ENCODE measurements at places on chromosomes 12 and 14.
A peak's percentile ranks its signal among the peaks of the same experiment; 100 is the strongest.

- DNase-seq, result no peak
These were observed 86.7 kb downstream of the NCOR2 start for GRCh38 chr12:124480469-124481256.

DNA sequence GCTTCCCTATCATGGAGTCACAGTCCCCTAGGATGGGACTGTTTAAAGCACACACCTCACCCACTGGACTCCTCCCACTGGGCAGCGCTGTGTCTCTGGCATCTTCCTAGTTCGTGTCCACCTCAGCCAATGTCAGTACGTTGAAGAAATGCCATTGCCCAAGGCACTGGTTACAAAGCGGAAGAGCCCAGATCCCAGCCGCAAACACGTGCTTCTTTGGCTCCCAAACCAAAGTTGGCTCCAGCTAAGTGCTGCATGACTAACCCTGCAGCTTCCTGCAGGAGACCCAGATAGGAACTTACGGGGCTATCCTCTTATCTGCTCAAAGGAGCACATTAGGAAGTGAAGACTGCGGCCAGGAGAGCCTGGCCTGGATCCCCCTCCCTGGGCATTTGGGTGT, 9.3 kb downstream of the SYNE3 start:
- peak; percentile 87 for DNase-seq

DNA sequence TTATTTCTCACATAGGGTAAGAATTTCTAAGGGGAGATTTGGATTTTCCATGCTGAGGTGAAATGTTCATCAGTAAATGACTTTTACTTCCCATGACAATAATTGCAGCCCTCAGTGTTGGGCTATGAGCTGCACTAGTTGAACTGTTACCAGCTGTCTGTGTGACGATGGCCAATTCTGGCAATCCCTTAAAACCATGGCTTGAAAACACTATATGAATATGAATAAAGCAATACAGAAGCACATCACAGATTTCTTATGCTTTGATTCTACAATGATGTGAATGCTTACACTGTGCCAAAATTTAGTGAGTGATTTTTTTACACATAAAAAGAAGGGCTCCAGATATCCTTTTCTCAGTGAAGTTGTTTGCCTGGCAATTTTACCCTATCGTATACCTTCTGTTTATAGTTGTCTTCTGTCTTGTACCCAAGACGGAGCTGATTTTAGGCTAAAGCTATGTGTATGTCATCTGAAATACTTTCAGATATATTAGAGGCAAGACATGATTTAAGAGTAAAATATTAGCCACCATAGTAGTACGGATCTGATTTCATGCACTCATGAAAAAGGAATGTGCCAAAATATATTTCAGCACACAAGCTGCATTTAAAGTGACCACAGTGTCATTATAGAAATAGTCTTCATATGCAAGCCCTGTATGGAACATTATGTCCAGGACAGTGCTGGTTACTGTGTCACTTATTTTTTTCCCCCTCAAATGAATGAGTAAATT, 52.0 kb downstream of the SLC38A4 start:
- DNase-seq, result no peak

- no peak for DNase-seq
These were observed 36.8 kb downstream of the DAAM1 start for GRCh38 chr14:59225281-59225680.

DNA sequence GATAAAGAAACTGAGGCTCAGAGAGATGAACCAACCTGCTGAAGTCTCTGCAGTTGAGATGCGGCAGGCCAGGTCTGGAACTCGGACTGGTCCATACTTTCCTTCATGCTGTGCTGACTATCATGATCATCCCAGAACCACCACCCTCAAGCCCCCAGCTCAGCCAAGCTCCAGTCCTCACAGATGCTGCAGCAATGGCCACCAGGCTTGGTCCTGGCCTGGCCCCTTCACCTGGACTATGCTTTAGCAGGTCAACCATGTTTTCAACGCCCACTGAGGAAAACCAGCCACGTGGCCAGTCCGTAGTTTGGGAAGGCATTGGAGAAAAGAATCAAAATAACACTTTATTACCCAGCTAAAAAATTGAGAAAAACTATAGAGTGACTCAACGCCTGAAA, 1.4 kb downstream of the GPR68 start:
- DNase-seq, result no peak

GRCh38 chr12:123058481-123058880, 78.0 kb downstream of the ARL6IP4 start:
- DNase-seq, result no peak
